Hindlimb muscle (tissue), 1 donor: ENCODE measurements at places on chromosomes 13 and 19. TPM values are rescaled to one million over a fixed set of nuclear protein-coding genes. Genes with fewer than 3 reads are reported as not detected.

Gene ZNF534
- polyA plus RNA-seq, result 0.75 TPM

Gene ZNF625
- 5.8 TPM for polyA plus RNA-seq

Gene APOC1
- polyA plus RNA-seq, result 25.3 TPM

Gene CBY2
- polyA plus RNA-seq, result not detected

Gene SHISA7
- 0.18 TPM for polyA plus RNA-seq

Gene RDH8
- polyA plus RNA-seq, result not detected

Gene CFAP97D2
- not detected for polyA plus RNA-seq

Gene CPB2
- 0.13 TPM for polyA plus RNA-seq

Gene GGN
- polyA plus RNA-seq, result 0.49 TPM

Gene GSX1
- not detected for polyA plus RNA-seq

Gene SMIM44
- not detected for polyA plus RNA-seq

Gene OR10H1
- polyA plus RNA-seq, result not detected

Gene GRIN2D
- 2.5 TPM for polyA plus RNA-seq

Gene MTUS2
- 24.3 TPM for polyA plus RNA-seq

Gene LSM4
- 93.0 TPM for polyA plus RNA-seq

Gene GJB6
- 0.32 TPM for polyA plus RNA-seq

Gene BST2
- 11.4 TPM for polyA plus RNA-seq

Gene KLK15
- not detected for polyA plus RNA-seq

Gene ZNF567
- 6.6 TPM for polyA plus RNA-seq
